ENCODE measurements at places on chromosomes 13 and 19.

DNA sequence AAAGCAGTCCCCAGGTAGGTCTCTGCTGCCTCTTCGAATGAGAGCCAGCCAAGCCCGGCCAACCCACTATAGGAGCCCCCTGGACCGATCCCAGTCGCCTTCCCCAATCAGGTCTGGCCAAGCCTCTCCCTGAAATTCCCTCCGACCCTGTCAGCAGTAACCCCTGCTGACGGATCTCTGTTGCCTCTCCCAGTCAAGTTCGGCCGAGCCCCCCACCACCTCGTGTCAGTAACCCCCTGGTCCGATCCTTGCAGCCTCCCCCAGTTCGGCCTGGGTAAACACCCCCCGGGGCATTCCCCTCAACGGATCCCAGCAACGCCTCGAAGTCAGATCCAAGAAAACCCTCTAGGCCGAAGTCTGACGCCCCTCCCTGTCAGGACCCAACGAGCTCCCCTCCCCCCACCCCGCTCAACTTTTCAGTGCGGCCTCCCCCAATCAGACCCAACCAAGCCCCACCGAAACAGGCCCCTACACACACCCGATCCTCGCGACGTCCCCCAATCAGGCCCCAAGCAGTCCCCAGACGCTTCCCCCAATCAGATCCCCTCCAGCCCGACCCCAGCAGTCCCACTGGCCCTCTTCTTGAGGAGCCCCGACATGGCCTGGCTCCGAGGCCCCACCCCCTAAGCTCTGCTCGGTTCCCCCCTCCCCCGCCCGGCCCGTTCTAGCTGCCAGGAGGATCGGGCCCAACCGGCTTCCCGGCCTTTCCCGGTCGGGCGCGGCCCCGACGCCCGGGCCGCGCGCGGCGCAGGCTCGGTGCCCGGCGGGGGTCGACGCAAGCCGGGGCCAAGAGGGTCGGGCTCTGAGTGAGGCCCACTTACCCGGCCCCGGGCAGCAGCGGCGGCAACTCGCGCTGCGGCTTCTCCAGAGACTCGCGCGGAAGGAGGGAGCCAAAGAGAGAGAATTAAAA, 1.8 kb downstream of the TNPO2 start:
- DNase-seq: peak; percentile 20

GRCh38 chr13:94033830-94034642, 445.4 kb downstream of the DCT start:
- DNase-seq: no peak

DNA sequence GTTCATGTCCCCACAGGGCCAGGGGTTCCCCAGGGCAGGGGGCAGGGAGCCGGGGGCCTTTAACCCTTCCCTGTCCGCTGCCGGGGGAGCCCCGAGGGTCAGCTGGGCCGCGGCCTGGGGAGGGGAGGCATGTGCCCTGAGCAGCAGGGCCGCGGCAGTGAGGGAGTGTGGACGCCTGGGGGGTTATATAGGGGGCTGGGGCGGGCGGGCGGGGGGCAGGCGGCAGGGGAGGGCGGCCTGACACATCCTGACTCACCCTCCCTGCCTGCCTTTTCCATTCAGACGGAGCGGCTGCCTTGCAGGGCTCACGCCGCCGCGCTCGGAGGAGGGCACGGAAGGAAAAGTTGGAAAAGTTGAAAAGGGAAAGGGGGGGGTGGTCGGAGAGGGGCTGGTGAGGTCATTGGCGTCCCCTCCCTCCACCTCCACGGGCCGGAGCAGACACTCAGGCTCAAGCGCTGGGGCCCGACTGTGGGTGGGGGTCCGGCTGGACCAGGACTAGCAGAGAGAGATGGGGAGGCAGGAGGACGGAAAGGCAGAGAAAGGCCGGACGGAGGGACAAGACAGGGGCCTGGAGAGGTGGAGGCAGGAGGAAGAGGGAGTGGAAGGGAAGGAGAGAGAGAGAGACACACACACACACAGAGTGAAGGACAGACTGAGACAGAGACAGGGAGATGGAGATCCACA, at the start of gene IL11:
TSS of gene IL11 (minus strand) at position 159 of the 684 bp plus-strand sequence. CDS start at position 6, 153 bp downstream.
- no peak for DNase-seq

GRCh38 chr19:8505680-8506401, 3.4 kb upstream of the PRAM1 start:
- DNase-seq: peak; percentile 24

GRCh38 chr13:36859259-36859658, 40.2 kb downstream of the RFXAP start:
- no peak for DNase-seq

DNA sequence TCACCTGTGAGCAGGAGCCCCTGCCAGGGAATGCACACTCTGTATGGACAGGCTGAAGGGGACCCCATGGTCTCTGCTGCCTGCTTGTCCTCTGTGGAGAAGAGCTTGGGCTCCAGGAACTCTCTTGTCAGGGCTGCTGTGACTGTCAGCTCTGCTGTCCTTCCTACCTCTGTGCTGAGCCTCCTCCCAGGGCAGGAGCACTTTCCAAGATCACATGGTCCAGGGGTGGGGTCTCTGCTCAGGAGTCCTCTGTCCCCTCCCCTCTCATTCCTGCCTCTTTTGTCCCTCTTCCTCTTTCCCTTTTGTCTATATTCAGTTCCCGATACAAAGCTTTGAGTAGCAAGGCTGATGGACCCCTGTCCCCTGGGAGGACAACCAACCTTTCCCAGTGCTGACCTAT, at the start of gene CEACAM7:
TSS of gene CEACAM7 (minus strand) at position 173 of the 400 bp plus-strand sequence. CDS start at position 68, 105 bp downstream.
- DNase-seq: no peak

Data from renal cortical epithelial cell (primary cell).